ENCODE measurements at places on chromosomes 4 and X.

DNA sequence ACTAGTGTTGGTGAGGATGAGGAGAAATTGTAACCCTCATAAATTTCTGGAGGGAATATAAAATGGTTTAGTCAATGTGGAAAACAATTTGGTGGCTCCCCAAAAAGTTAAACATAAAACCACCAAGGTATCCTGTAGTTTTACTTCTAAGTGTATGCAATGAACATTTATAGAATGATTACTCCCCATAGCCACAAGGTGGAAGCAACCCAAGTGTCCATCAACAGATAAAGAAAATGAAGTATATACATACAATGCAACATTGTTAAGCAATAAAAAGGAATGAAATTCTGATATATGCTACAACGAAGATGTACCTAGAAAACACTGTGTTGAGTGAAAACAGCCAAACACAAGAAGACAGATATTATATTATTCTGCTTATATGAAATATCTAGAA, 569.1 kb upstream of the GRID2 start:
- no peak for DNase-seq

GRCh38 chr4:102399021-102399420, 53.7 kb upstream of the SLC39A8 start:
- DNase-seq = no peak

- DNase-seq = no peak
These were observed 11.1 kb downstream of the GASK1B start for GRCh38 chr4:158161551-158162354.

DNA sequence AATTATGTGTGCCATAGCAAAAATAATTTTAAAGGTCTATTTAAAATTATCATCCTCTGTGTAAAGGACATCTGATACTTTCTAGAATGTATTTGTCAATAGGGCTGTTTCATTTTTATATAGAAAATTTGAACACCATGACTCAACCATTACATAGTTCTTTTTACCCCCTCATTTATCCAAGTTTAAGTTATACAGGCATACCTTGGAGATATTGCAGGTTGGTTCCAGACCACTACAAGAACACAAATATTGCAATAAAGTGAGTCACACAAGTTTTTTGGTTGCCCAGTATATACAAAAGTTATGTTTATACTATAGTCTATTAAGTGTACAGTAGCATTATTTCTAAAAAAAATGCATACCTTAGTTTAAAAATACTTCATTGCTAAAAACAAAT, 130.4 kb downstream of the MSL3 start:
- no peak for DNase-seq

DNA sequence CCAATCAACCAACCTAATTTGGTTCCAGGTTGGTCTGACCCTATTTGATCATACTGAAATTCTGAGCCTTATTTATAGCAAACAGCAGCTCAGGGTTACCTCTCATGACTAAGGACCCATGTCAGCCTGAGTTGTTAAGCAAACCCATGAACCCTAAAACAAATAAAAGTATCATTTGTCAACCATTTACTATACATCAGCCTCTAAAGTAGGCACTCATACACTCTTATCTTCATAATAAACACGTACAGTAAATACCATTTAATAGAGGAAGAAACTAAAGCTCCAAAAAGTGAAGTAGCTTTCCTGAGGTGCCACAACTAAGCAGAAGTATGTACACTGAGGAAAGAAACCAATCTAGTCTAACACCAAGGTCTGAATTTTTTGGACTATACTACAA, 25.2 kb downstream of the MANBA start:
- DNase-seq = no peak

GRCh38 chr4:4502694-4503311, 39.0 kb downstream of the STX18 start:
- no peak for DNase-seq

- no peak for DNase-seq
These were observed 11.3 kb downstream of the MAGEB6 start for GRCh38 chrX:26203561-26203960.

DNA sequence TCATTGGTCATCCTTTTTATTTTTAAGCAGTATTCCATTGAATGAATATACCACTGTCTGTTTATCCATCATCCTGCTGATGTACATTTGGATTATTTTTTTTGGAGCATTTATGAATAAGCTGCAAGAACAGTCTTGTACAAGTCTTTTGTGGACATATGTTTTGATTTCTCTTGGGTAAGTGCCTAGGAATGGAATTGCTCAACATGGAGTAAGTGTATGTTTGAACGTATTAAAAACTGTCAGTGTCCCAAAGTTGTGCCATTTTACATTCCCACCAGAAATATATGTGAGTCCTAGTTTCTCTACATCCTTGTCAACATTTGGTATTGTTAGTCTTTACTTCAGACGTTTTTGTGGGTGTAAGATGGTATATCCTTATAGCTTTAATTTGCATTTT, 287.0 kb upstream of the POF1B start:
- no peak for DNase-seq

- no peak for DNase-seq
These were observed 29.2 kb downstream of the SULT1B1 start for GRCh38 chr4:69731241-69731640.

- no peak for DNase-seq
These were observed 586.1 kb upstream of the PITX2 start for GRCh38 chr4:111208970-111209369.

DNA sequence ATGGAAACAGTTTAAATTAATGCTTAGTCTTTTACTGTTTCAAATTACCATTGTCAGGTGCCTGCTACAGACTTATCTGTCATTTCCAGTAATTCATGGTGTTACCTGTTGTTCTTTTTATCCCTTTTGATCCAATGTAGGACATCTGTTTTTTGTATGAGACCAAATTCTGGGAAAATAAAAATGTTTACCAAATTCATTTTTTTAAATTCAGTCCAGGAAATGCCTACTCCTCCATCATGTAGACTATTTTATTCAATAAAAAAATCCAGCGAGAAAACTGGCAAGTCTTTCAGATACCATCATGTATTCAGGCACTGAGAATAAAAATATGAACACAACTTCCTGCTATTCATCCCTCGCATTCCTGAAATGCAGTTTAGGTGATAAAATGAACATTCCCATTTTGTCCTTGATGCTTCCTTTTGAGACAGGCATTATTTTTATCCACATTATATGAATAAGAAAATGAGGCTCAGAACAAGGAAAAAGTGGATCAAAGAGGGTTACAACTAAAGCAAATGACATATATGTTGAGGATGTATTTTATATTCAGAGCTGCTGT, 584.2 kb downstream of the SPRY1 start:
- DNase-seq = no peak

GRCh38 chr4:180377741-180378140, 1865.5 kb upstream of the TENM3 start:
- DNase-seq = no peak

- no peak for DNase-seq
These were observed 61.9 kb upstream of the PAGE4 start for GRCh38 chrX:49767236-49767635.

- no peak for DNase-seq
These were observed 1.4 kb downstream of the DCX start for GRCh38 chrX:111410590-111411078.

- DNase-seq = no peak
These were observed 22.8 kb downstream of the HSD17B13 start for GRCh38 chr4:87299898-87300297.

DNA sequence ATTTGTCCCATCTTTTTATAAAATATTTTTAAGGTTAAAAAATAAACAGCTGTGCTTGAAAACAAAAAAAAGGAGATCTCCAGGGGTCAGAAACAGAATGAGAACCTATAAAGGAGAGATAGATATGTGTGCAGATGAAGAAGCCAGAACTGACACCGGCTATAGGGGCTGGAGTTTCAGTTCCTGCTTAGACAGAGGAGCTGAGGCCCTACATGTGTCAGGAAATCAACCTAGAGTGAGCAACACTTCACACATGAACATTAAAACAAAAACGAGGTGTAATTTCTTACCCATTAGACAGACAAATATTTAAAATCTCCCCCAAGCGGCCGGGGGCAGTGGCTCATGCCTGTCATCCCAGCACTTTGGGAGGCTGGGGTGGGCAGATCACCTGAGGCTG, 17.8 kb upstream of the HUWE1 start:
- no peak for DNase-seq

DNA sequence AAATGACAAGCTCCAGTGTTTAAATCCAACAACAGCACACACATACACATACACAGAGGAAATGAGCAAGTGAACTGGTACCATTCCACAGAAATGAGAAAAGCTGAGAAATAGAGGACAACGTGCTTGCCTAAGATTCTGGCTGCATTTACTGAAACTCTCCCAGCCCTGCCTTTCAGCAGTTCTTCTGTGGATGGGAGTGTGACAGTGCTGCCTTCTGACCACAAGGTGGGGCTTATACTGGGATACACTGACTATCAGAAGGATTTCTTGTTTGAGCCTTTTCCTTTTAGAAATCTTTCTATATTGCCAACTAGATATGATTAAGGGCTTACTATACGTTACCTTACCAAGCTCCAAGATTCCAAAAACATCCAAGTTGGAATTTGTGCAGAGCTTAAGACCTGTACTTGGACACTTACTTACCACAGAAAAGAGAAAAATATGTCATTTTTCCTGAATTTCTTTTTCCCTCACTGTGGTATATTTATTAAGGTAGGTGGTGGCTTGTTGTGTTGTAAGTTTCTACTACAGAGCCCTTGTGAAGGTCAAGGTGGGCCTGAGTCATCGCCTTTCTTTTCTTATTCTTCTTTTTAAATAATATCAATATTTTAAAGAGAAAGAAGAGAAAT, 10.7 kb upstream of the CXCL8 start:
- DNase-seq = no peak

DNA sequence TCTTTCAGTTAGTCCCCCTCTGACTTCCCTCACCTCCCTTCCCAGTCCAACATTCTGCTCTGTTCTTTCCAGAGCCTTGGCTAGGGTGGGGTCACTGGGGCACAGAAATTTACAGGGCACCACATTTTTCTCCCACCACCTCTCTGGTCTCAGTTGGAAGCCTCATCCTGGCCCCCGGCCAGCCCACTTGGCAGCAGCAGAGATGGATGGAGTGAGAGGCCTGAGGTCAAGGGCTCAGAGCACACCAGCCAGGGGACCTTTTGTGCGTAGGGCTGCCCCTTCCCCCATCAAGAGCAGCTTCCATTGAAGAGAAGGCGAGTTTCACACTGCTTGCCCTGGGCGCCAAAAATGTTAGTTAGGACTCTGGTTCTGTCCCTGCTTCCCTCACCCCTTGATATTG, 230.9 kb downstream of the SOX3 start:
- DNase-seq = no peak

GRCh38 chr4:8493484-8493883, 52.9 kb downstream of the TRMT44 start:
- no peak for DNase-seq

- no peak for DNase-seq
These were observed 11.8 kb upstream of the PDGFC start for GRCh38 chr4:156983366-156983765.

DNA sequence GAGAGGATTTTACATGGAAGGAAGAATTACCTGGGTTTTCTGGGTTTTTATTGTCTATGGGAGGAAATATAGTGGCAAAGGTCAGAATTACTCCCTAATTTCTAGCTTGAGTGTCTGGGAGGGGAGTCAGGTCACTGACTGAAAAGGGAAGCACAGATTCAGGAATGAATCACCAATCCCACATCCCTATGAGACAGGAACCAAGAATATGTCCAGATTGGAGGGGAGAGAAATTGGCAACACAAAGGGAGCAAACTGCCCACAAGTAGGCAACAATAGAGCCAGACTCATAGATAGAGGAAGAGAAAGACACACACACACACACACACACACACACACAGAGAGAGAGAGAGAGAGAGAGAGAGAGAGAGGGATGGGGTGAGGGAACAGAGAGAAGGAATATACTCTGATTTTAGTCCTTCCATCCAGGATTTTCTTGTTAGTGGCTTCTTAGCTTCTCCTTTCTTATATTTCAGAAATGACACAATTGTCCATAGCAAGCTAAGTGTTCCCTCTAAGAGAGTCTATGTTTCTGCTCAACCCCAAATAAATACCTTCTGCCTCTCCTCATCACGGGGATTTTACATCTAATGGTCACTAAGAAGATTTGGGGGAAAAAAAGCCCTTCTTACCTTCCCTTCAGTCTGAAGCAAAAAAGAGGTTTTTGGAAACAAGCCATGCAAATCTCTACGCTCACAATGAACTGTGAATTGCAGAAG, 12.0 kb downstream of the P2RY10 start:
- no peak for DNase-seq

- DNase-seq = no peak
These were observed 17.2 kb upstream of the HOPX start for GRCh38 chr4:56698329-56698728.

DNA sequence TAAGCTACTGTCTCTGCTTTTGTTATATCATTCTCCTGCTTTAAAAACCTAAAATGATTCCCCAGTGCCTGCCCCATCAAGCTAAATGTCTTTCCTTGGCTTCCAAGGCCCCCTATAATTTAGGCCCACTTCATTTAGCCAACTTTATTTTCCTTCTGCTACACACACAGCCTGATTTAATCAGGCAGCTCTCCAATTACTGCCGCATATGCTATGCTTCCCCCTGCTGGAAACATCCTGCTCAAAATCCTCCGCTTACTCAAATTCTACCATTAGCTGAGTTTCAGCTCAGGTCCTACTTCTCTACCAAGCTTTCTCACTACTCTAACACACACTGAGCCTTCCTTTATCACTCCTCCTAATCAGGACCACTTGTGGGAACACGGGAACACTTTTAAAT, 17.0 kb downstream of the LAMP2 start:
- DNase-seq = no peak

GRCh38 chrX:11266573-11267003, 26.6 kb upstream of the AMELX start:
- DNase-seq = no peak

DNA sequence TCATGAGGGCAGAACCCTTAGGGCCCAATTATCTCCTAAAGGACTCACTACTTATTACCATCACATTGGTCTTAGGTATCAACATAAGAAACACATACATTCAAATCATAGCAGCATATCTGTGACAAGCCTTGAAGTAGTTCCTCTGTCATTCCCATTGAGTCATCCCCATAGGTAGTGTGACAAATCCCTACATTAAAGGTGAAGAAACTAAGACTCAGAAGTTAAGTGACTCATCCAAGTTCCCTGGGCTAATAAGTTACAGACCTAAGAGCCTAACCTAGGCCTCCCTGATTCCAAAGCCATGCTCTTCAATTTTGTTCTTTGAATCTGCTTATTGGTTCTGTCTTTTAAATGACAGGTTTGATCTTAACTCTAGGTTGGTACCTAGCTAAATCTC, 58.2 kb downstream of the CD38 start:
- DNase-seq = no peak

DNA sequence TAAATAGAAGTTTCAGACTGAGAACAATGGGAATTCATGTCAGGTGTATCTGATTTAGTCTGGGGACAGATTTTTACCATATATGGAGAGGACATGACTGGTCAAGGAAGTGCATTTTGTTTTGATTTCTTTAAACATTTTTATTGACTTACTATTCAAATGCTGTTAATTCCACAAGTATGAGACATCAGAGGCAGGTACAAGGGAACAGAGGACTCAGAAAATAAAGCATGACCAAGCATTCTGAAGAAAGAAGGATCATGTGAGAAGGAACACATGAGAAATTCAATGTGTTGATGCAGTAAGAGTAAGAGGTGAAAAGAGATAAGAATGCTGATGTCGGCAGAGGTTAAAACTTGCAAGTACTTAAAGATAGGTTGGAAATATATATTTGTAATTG, 1452.6 kb downstream of the PCDH7 start:
- DNase-seq = no peak

- DNase-seq = no peak
These were observed 56.0 kb upstream of the MAGED1 start for GRCh38 chrX:51837451-51837850.

- DNase-seq = no peak
These were observed 45.1 kb downstream of the ARHGEF6 start for GRCh38 chrX:136735601-136736000.

GRCh38 chr4:138115053-138115452, 127.1 kb downstream of the SLC7A11 start:
- no peak for DNase-seq
